ENCODE measurements at places on chromosomes 6 and 20.

- DNase-seq: no peak
Measured at GRCh38 chr6:121492536-121492935, 57.1 kb downstream of the GJA1 start.

DNA sequence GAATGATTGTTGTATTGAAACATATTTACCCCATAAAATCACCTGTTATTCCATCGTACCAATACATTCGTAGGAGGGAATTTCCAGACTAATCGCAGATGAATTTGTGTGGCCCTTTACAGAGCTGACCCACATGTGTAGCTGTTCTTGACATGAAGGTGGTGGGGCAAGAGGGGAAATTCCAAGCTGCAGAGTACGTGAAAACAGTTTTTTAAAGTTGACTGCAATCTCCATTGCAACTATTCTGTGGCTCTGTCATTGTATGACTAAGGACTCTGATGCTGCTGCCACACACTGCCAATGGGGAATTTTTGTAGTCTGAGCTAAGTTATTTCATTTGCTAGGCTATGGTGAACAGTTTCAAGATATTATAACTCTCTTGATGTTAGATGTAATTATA lies 46.4 kb upstream of the ADTRP start:
- DNase-seq: no peak

DNA sequence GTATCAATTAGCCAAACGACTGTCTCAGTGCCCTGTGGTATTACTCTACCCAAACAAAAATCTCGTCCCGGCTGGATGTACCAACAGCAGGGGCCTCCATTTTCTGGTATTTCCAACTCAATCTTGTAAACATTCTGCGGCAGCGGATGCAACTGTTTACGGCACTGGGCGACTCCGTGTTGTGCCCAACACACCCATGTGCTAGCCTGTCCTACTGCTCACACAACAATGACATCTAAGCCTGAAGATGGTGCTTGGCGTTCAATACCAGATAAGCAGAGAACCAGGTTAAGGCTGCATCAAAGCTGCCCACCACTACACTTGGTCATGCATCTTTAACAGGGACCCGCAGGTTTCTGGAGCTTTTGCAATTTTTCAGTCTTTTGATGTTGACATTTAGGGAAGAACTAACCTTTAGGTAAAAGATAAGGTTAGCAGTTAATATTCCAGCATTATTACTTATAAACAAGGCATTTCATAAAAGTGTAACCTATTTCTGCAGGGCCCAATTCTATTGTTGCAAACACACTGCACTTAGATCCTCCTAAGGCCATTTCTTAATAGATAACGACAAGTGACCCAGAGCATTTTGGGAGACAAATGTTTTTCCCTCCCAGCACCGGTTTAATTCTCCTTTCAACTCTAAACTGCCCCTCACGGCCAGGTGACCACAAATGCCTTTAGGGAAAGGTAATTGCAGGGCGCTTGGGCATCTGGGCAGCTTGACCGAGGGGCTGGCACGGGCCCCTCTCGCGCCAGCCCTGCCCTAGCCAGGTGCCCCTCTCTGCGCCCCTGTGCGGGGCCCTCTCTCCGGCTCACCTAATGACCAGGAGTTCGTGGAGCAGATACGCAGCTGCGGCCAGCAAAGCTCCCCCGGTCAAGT lies 945 bp downstream of the FAXC start:
- no peak for DNase-seq

- no peak for DNase-seq
Measured at GRCh38 chr6:19380293-19380692, 456.9 kb upstream of the ID4 start.

GRCh38 chr20:57330998-57331397 lies 1.4 kb downstream of the SPO11 start:
- no peak for DNase-seq

GRCh38 chr20:32538526-32538939 lies 46.6 kb downstream of the NOL4L start:
- no peak for DNase-seq

- DNase-seq: peak; percentile 88
Measured at GRCh38 chr6:93293872-93294271, 125.5 kb downstream of the EPHA7 start.

- DNase-seq: no peak
Measured at GRCh38 chr6:65461121-65461520, 245.9 kb downstream of the EYS start.

DNA sequence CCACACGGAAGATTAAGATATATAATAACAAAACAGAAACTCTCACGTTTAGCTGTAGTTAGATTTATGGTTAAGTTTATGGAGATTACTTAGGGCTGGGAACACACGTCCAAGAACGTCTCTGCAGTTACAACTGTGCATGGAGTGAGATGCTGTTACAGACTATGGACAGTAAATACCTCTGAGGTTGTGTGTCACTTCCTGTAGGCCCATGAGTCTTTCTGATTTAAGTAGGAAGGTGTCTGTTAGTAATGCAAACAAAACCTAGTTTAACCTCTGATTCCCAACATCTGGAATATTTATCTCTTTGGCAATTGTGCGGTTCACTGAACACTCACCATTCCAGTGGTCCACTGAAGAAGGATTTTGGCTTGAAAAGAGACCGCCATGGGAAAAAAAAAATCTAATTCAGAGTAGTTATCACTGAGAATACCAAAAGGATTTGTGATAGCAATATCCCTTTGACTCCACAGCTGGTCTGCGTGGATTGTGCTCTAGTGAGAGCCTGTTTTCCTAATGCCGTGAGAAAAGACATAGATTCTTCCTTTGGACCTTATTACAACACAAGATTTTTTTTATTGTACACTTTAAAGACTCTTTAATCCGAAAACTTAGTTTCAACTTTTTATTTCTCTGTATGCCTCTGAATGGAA lies 478.2 kb upstream of the CITED2 start:
- no peak for DNase-seq

GRCh38 chr20:14522595-14522994 lies 185.2 kb upstream of the FLRT3 start:
- DNase-seq: no peak

DNA sequence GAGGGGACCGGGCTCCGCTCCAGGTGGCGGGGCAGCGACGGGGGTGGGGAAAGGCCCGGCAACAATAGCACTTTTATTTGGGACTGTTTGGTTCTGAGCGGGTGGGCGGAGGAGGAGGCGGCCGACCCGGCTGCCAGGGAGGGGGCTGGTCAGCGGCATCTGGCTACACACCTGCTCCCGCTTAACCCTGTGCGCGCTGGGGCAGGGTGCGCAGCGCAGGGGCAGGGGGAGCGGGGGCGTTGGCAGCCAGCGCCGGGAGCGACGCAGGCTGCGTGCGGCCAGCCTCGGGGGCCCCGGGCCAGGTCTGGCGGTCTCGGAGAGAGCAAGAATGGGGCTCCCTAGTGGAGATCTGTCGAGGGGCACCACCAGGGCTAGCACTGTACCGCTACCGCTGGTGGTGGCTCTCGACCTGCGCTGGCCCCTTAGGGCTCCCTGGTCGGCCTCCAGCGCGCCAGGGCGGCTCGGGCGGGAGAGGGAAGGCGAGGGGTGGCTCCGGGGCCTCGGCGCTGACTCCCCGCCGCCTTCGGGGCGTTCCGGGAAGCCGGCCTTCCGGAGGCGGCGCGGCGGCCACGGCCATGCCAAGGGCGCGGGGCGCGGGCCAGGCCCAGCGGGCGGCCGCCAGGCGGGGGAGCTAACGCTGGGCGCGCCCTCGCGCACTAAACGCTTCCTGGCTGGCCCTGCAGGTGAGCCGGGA lies 92.4 kb downstream of the NCR2 start:
- DNase-seq: no peak

DNA sequence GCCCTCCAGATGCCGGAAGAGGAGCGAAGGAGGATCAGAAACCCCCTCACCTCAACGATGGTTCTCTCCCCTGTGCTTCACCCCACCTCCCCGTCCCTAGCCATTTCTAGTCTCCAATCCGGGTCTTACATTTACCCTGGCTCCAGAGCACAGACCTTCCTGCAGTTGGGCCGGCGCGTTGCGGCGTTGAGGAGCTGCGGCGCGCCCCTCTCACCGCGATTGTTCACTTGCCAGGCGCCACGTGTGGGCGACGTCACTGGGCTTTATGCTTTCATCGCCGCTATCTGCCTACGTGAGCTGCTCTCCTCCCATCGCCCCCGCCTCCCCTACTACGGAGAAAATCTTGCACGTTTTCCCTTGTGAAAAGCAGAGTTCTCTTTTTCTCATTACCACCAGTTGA lies at the start of gene CRISP2:
TSS of gene CRISP2 (minus strand) at position 198 of the 400 bp plus-strand sequence. CDS start 4,347 bp downstream, outside the sequence.
- no peak for DNase-seq

- DNase-seq: no peak
Measured at GRCh38 chr6:35240838-35241801, 18.4 kb upstream of the ZNF76 start.

GRCh38 chr6:142760152-142760551 lies 184.8 kb downstream of the HIVEP2 start:
- DNase-seq: no peak

GRCh38 chr6:125008261-125008703 lies 46.0 kb downstream of the RNF217 start:
- no peak for DNase-seq

GRCh38 chr20:2237059-2237458 lies 58.7 kb upstream of the TGM3 start:
- DNase-seq: no peak

- no peak for DNase-seq
Measured at GRCh38 chr20:32515631-32516101, 69.5 kb downstream of the NOL4L start.

GRCh38 chr20:53533500-53533899 lies 60.1 kb downstream of the ZNF217 start:
- no peak for DNase-seq

- no peak for DNase-seq
Measured at GRCh38 chr6:25579391-25579883, 72.6 kb upstream of the SCGN start.

- no peak for DNase-seq
Measured at GRCh38 chr6:158329531-158329930, 17.3 kb downstream of the TULP4 start.

DNA sequence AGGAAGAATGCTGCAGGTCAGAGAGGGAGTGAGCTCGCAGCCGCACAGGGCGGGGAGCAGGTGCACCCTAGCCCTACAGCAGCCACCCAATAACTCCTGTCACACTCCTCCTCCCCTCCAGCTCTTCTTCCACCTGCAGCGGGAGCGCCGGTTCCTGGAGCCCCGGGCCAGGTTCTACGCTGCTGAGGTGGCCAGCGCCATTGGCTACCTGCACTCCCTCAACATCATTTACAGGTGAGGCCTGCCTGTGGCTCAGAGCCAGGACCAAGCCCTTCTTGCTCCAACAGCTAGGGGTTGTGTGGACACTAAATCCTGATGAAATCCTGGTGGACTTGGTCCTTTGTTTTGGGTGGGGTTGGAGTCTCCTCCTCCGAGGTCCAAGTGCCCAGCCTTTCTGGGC lies 11.7 kb downstream of the SGK2 start:
- no peak for DNase-seq

GRCh38 chr20:13791540-13792459 lies 7.0 kb downstream of the NDUFAF5 start:
- no peak for DNase-seq

Measured in NCI-H1436 treated with DMSO at 0.1 percent for 48 hours (cell line).